ENCODE measurements at places on chromosomes 5 and 9.
A peak's percentile ranks its signal among the peaks of the same experiment; 100 is the strongest.

DNA sequence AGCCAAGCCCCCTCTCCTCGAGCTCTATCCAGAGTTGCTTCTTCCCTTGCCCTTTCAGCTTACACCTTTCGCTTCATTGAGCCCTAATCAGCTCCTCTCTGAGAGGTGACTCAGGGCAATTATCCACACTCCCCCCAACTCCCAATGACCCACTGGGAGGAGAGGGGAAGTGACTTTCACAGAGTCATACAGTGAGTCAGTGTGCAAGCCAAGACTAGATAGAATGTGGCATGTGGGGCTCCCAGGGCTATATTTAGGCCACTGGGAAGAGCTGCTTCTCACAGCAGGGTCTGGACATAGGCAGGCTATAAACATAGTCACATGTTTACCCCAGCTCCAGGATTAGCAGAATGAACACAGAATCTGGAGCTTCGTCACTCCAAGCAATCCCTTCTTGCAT lies 57.4 kb downstream of the NRG2 start:
- DNase-seq: peak; percentile 88

GRCh38 chr9:118554987-118555386 lies 814.2 kb downstream of the BRINP1 start:
- no peak for DNase-seq

DNA sequence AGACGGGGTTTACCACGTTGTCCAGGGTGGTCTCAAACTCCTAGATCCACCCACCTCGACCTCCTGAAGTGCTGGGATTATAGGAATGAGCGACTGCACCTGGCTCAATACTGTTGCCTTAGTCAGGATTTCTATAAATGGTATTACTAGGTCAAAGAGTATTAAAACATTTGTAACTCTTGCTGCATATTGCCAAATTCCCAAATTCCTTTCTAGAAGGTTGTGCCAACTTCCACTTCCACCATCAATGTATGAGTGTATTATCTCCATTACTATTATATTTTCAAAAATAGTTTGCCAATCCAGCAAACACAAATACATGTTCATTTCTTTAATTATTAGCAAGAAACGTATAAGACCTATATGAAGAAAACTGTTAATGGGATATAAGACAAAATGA lies 10.6 kb downstream of the PTGR1 start:
- no peak for DNase-seq

DNA sequence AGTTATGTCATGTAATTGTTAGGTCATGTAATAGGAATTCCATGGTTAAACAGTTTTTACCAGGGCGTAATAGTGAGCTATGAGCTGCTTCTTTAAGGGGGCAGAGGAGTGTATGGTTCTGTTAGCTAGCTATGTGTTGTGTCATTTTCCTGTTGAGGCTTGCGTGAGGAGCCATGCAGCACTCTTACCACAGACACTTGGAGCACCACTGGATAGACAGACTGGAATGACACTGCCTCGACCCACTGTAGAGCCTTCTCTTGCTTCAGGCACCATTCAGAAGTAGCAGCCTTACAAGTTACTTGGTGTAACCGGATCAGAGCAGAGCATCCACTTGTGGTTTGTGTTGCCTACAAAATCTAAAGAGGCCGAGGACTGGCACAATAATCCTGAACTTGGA lies 28.3 kb upstream of the STOM start:
- DNase-seq: no peak

DNA sequence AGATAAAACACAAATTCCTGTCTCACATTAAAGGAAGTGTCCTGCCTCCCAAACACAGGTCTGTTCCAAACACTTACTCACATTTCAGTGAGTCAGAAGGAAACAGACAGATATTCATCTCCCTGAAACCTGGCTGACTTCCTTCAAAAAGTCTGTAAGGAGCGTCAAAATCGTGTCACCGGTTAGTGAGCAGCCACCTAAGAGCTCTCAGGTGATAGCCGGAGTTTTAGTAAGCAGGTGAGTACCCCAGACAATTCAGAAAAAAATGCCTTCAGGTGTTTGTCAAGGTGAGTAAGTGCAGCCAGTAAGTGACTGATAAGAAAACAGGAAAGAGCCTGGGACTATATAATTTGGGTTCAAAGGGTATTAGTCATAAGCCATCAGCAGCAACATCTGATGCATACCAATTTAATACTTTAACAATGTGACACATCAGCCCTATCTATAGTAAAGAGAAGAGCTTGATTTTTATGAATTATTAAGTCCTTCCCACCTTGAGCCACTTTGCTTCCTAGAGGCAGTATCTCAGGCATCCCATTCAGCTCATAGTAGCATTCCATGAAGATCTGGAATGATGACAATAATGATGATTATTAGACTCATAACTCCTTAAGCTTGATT lies 1.3 kb upstream of the ITGA2 start:
- DNase-seq: no peak

- DNase-seq: peak; percentile 79
Observed at GRCh38 chr5:174172152-174172551, 126.6 kb downstream of the NSG2 start.

DNA sequence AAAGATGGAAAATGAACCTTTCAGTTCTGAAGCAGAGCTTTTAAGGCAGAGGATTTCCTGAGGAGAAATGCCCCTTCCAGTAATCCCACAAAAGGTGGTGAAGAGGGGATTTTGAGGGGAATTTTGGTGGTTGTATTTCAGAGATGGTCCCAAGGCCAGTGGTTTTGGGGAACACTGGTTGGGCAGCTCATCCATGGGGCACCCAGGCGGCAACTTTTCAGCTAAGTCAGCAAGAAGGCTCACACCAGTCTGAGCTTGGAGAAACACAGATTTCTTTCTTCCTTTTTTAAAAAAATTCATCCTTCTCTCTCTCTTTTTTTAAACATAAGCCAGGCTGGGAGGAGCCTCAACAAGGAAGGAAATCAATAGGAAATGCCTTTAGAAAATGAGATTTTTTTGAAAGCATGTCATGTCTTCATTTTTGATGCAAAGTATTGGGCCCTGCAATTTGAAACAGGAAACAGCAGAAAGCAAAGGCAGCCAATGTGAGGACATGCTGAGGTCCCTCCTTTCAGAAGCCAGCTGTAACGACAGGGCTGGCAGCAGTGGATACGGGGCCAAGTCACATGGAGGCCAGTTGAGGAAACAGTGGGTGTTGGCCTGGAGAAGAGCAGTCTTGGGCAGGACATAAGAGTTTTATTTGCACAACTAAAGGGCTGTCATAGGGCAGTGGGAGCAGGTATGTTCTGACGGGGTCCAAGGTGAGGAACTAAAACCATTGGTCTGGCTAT lies 155.3 kb upstream of the KLF4 start:
- no peak for DNase-seq

GRCh38 chr5:40198736-40199135 lies 481.0 kb upstream of the PTGER4 start:
- DNase-seq: no peak

GRCh38 chr9:69601698-69602097 lies 70.5 kb downstream of the APBA1 start:
- DNase-seq: no peak

DNA sequence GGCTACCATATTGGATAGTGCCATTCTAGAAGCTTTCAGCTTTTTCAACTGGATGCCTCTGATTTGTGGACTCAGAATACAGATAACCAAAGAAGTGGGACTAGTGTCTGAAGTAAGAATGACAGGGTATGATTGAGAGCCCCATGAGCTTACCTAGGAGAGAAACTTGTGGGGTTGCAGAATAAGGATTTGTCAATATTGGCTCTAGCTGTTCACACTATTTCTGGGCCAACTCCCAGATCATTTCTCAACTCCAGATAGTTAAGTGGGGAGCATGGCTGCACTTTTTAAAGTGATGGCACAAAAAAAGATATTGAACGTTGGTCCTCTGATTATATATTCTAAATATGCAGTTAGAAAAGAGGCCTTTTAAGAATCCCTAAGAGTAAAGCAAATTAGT lies 252.1 kb downstream of the DOCK8 start:
- no peak for DNase-seq

- peak; percentile 87 for DNase-seq
Observed at GRCh38 chr9:95127249-95128176, 190.0 kb downstream of the FANCC start.

DNA sequence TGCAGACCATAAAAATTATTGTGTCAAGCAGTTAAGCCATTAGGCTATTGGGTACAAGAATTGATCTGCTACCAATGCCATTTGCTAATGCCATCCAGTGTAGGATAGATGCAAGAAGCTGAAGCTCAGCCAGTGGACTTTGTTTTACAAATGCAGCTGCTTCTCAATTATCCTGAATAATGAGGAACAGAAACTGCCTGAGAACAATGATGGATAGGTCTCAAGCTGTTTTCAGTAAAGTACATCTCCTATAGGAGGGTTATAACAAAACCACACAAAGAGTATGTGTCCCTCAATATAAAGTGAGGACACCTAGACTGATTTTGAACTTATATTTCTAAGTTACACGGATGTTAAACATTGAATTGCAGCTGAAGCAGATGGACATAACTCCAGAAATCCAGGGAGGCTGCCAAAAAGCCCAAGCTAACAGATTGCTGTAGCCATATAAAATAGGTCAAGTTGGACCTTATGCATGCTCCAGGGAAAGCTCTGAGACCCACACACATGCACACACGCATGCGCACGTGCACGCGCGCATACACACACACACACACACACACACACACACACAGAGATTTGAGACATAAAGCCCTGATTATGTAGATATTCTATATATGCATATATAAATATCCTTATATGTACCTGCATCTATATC lies 482.7 kb upstream of the CD180 start:
- peak; percentile 94 for DNase-seq

- no peak for DNase-seq
Observed at GRCh38 chr5:141941307-141941706, 16.7 kb downstream of the PCDH12 start.

- DNase-seq: no peak
Observed at GRCh38 chr9:126002476-126003350, 255.5 kb downstream of the PBX3 start.

- DNase-seq: no peak
Observed at GRCh38 chr9:16197578-16198370, 644.9 kb downstream of the CCDC171 start.

- DNase-seq: no peak
Observed at GRCh38 chr5:112201141-112201540, 217.9 kb downstream of the EPB41L4A start.

DNA sequence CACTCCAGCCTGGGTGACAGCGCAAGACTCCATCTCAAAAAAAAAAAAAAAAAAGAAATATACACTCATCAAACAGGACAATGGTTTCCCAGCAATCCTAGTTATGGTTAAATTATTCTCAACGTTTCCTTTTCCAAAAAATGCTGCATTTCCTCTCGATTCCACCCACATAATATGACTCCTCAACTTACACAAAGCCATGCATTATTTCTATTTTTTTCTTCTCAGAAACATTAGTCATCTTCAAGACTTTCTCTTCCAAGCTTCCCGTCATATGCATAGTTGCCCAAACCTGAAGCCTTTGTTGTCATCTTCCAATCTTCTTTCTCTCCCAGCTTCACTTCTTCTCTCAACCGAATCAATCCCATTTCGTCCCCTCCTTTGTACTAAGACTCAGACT lies 61.4 kb upstream of the RANBP6 start:
- DNase-seq: no peak

DNA sequence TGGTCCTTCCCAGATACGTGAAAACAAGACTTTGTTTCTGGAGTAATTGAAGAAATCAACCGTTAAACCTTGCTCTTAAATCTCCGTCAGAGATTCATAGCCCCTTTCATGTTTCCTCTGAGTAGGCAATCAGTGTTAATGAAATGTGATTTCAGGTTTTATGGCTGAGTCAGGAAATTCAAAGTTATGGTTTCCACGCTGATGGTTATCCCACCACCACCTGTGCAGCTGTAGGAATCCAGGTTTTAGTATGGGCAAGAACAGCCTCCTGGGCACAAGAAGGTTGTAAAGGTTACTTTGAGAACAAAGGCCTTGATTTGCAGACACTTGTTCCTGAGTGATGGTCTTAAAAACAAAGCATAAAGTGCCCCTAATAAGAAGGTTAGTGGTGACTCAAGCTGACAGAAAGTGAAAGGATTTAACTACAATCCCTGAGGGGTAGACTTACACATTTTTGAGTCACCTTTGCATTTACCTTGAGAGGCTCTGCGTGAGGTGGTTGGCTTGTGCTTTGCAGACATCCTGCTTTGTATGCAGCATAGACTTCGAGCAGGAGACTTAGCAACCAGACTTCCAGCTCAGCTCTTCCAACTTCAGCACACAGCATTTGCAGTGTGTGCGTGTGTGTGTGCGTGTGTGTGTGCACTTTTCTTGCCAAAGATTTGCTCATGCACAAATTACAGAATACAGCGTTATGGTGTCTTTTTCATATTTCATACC lies 159.6 kb downstream of the TLE4 start:
- DNase-seq: no peak

GRCh38 chr5:142827934-142828576 lies 57.9 kb downstream of the ARHGAP26 start:
- no peak for DNase-seq

DNA sequence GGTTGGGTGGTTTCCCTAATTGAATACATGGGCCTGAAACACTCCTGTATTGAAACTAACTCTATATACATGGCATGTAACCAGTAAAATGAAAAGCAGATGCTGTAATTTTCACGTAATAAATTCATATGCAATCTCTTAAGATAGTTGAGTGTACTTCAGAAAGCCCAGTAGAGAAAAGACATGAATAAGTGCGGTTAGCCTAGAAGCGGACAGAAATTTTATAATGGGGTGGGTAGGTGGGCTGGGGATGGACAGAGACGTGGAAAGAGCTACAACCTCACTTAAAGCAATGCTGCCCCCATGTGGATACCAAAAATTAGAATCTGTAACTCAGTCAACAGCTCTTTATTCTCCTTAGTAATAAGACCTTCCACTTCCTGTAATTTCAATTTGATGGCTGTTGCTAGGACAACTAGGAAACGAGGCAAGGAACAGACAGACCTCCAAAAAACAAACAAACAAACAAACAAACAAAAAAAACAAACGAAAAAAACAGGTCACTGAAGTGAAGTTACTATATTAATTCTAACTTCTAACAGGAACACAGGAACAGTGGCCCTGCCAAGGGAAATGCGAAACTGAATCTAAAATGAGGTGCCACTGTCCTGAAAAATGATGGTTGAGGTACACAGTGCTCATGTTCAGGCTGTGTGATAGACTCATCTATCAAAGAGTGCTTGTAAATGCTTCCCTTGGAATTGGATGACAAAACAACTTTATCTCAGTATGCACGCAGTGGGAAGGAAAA lies 103.4 kb upstream of the GNA14 start:
- peak; percentile 44 for DNase-seq

DNA sequence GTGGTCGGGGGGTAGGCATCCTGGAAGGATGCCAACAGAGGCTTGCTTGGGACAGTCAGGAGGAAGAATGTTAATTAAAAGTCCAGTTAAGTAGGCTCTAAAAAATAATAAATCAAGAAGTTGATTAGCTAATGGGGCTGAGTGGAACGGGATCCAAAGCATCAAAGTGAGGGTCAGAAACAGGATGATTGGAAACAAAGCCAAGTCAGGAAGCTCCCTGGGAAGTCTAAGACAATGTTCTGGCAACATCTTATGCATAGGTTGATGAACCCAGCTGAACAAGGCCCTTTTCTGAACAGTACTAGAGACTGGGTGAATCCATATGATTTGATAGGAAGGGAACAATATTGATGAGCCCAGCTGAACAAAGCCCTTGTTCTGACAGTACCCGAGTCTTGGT lies 50.2 kb upstream of the STARD4 start:
- DNase-seq: no peak

GRCh38 chr5:66642538-66642937 lies 46.3 kb downstream of the MAST4 start:
- DNase-seq: no peak

All from cerebellar cortex (tissue), 1 donor.